ENCODE measurements at places on chromosomes 6 and 20.

DNA sequence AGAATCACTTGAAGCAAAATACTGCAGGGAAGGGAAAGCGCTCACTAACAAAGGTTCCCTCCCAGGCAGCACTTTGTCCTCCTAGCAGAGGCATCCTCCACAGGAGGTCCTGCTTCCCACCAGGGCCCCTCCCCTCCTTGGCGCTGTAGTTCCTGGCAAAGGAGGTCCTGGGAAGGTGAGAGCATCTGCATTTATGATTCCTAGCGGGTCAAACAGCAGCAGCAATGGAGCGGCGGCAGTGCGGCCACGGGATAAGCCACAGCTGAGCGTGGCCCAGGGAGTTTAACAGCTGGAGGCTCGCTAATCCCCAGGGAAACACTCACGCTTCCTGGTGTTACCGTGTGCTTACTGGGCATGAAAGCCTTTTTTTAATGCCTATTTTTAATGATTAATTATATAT lies 185.8 kb downstream of the TTLL2 start:
- peak; percentile 56 for DNase-seq

DNA sequence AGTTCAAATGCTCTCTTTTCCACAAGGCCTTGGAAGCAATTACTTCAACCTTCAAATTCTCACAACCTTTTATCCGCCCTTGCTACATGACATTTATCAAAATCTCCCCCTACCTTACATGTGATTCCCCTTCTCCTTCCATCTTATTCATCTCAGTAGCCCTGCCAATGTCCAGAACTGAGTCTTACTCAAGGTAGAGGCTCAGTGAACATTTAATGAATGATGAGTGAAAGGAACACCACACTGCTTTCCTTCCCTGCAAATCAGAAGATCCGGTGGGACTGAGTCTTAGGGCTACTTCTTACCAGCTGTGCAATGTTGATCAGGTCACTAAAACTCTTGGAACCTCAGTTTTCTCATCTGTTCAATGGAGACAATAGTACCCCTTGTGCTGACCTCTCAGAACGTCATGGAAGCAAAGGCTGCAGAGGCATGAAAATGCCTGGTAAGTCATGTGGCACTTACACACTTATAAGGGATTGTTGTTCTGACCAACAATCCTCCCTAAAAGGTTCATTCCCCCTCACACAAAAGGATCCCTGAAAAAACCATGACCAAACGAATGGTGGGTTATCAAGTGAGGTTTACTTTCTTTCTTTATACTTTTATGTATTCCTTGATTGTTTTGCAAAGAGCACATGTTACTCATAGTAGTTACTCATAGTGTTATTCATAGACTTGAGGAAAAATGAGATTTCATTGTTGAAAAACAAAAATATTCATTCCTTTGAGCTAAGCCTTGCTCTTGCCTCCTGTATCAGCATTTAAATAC lies 6.5 kb downstream of the MDGA1 start:
- no peak for DNase-seq

GRCh38 chr20:208942-209566 lies 18.0 kb upstream of the DEFB129 start:
- peak; percentile 7 for DNase-seq

- DNase-seq = no peak
Measured at GRCh38 chr20:19522071-19522801, 235.8 kb upstream of the RIN2 start.

GRCh38 chr6:33019372-33019771 lies 10.0 kb upstream of the HLA-DOA start:
- no peak for DNase-seq

DNA sequence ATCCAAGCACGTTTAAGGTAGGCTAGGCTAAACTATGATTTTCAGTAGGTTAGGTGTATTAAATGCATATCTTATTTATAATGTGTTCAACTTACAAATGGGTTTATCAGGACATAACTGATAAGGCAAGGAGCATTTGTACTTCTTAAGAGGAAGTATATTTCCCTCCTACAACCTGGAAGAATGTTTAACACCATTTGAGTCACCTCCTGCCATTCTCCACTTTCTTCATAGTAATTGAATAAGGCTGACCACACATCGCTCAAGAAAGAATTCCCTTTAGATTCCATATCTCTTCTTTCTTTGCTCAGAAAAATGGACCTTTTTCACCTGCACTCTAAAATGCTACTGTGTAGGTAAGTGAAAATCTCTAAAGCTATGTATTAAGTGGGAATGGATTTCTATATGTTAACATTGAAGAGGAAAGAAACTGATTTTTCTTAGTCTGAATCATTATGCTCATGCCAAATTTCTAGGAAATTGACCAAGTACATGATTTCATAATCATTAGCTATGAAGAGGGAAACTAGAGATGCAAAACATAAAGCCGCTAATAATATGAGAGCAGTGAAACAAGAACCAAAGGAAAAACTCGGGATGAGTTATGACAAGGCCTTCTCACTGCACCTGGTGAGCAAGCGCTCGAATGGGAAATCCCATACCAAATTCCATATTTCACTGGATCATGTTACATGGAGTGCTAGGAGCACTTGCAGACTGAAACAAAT lies 210.4 kb downstream of the ALDH8A1 start:
- DNase-seq = peak; percentile 84

DNA sequence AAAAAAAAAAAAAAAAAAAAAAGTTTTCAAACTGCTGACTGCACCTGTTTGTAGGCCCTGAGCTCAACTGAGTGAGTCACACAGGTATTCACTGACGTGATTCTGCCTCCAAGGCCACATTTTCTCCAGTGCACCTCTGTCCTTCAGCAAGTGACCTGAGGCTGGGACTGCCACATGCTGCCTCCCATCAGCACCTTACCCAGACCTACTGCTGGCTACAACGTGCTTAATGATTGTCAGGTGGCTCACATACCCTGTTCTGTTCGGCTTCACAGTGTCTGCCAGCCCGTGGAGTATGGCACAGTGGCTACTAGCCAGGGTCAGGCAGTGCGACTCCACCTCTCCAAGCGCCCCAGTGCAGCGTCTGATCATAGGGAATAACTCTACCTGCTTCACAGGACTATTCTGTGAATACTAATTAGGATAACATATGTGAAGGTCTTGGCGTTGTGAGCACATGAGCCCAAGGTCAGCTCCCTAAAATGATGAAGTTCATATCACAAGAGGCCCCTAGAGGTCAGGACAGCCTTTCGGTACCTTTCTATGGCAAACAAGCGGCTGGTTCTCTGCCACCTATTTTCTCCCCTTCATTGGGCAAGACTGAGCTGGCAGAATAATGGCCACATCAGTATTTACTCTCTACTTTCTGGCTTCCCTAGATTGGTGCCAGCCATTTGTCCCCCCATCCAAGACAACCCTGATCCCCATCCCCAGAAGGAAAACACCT lies 28.1 kb downstream of the RIPOR3 start:
- peak; percentile 24 for DNase-seq

GRCh38 chr6:127566651-127567050 lies 10.3 kb upstream of the C6orf58 start:
- no peak for DNase-seq

GRCh38 chr20:45104786-45105185 lies 3.9 kb upstream of the KCNS1 start:
- DNase-seq = no peak

DNA sequence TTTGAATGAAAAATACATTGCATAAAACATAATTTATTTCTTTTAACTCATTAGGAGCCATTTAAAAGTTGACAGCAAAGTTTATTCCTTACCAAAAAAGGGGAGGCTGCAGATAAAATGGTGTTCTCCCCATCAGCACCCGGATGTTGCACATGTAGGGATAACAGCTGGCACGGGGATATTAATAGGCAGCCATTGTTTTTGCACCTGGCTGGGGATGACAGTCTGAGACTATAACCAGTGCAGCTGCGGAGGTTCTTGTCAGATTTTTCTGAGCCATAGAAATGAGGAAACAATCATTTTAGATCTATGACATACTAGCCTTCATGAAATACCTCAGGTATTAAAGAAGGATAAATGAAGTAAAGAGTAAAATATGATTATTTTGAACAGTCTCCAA lies 20.1 kb upstream of the HECA start:
- peak; percentile 42 for DNase-seq

DNA sequence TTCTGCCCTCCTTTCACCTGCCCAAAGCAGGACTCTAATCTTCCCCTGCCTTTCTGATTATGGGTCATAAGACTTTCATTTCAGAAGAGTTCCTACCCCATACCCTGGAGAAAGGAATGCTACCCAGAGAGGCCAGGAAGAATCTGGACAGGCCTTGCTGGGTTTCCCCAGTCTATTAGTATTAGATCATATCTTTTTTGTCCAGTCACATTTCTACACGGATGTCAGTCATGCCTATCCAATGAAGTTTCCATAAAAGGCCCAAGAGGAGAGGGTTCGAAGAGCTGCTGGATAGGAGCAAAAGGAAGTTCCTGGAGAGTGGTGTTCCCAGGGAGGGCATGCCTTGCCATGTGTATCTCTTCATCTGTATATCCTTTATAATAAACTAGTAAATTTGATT lies 3.2 kb downstream of the POLH start:
- DNase-seq = no peak

DNA sequence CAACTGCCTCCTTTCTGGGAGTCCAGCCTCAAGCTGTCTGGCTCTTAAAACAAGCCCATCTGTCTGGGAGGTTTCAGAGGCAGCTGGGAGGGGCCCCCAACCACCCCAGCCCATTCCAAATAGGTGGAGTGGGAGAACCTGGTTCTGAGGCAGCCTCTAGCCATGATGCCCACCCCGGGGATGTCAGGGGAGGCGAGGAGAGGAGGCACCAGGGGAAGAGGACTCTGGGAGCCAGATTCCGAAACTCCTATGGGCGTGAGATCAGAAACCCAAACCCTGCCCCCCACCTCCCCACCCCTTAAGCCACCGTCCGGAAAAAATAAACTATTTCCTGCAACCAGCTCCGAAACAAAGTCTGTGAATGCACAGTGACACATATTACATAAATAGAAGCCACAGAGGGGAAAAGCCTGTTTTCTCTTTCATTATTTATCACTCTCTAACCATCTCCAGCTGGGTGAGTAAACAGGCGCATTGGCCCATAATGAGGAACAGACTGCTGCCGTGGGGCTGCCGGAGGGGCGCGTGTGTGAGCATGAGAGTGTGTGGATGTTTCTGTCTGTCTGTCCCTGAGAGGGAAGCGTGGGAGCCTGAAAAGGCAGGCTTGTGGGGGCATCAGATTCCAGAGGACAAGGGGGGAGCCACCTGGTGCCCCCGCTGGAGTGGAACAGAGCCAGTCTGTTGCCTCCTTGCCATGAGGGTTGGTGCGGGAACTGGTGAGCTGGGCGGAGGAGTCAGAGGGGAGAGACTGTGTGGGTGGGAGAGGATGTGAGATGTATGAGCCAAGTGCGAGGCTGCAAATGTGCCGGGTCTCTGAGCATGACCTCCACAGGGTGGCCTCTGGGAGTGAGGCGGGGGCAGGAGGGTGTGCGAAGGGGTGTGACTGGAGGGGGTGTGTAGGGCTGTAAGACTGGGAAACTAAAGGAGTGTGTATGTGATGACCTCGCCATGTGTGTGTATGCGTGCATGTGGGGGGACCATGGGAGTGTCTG lies 14.3 kb upstream of the FOXP4 start:
- DNase-seq = peak; percentile 67

- no peak for DNase-seq
Measured at GRCh38 chr20:24437196-24438082, 32.0 kb upstream of the SYNDIG1 start.

DNA sequence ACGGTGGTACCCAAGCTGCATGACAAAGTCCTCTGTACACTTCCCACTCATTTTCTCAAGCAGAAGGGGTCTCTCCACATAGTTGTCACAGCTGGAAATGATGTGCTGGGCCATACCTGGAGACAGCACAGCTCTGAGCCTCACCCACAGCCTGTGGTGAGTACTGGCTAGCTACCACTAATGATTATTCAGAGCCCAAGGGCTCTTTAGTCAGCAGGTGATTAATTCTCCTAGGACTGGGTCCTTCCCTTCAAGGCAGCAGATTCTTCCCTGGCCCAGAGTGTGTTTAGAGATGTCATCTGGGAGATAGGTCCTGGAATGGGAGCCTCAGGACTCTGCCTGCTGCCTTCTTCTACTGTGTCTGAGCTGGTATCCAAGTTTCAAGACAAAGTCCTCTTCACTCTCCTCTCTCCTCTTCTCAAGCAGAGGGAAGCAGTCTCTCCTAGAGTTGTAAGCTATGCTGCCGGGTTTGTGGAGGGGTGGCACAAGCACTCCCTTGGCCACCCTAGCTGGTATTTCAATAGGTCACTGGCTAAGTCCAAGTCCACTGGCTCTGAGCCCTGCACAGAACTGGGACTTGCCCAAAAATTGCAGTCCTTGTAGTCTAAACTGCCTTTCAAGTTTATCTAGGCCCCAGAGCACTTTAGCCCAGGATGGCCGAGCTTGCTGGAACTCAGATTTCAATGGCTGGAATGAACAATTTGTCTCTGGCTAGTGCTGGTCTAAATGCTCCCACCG lies 49.8 kb upstream of the VGLL2 start:
- DNase-seq = no peak

DNA sequence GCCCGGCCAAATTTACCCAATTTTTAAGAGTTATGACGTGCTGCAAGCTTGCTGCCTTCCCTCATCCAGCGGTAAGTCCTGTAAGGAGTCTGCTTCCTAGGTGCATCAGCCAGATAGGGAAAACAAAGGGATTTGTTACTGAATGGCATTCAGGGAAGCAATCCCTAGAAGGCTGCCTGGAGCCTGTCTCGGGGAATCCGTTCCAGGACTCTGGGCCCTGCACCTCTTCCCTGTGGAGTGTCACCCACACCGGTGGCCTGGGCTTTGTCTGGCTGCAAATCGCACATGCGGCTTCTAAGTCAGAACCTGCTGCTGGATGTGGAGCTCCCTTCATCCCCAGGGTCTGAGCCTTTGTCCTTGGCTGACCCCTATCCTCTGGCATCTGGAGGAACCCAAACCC lies 7.0 kb downstream of the MYT1 start:
- no peak for DNase-seq

GRCh38 chr6:36284359-36284758 lies 14.5 kb downstream of the PNPLA1 start:
- no peak for DNase-seq

- no peak for DNase-seq
Measured at GRCh38 chr6:125700581-125701353, 48.7 kb upstream of the HEY2 start.

GRCh38 chr6:36039112-36039511 lies 11.5 kb downstream of the MAPK14 start:
- DNase-seq = no peak

DNA sequence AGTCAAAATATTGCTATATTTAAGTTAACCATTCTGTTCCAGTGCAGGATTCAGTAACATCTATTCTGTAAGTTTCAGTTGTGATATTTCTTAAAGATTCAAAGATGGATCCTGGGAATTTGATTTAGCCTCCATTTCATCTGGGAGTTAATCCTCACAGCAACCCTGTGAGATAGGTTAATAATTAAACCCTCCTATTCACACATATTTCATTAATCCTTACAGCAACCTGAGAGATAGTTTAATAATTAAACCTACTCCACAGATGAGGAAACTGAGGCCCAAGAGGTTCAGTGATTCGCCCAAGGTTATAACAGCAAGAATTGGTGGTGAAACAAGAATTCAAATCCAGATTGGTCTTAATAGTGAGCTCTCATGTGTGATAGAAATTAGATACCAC lies 10.9 kb upstream of the ZBTB2 start:
- no peak for DNase-seq

DNA sequence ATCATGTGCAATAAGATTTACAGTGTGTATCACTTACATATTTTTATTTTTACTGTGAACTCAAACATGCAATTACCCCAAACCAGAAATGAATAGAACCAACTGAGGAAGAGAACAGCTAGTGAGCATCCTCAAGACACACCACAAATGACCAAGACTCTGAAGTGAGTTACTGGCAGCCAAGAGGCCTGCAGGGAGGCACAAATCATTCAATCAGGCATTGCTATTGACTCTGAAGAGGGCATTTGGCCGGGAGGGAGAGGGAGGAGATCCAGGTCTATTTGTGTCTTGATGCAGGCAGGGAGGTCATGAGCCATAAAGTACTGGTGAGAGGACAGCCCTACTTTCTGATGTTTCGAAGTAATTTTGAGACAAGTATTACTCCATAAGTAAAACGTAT lies 257.7 kb downstream of the BCKDHB start:
- no peak for DNase-seq

Measured in NCI-H2171 (cell line).